Stimulated activated CD8-positive, alpha-beta memory T cell treated with anti-CD3 and anti-CD28 coated beads, Interleukin-12 subunit alpha, Interleukin-12 subunit beta, amount 100 ng/mL, for 1 hour (primary cell): ENCODE measurements at places on chromosomes 2 and 18.

- DNase-seq = no peak
These were observed 1.5 kb upstream of the GDF7 start for GRCh38 chr2:20665243-20666004.

- DNase-seq = no peak
These were observed 24.6 kb downstream of the INSIG2 start for GRCh38 chr2:118112771-118113334.

- no peak for DNase-seq
These were observed 57.7 kb upstream of the MAP4K3 start for GRCh38 chr2:39494784-39495251.

GRCh38 chr2:173451118-173451517 is 96.4 kb downstream of the CDCA7 start:
- DNase-seq = peak; percentile 5

GRCh38 chr2:127193967-127194280 is 26.2 kb downstream of the CYP27C1 start:
- no peak for DNase-seq

GRCh38 chr18:32888306-32888705 is 115.5 kb upstream of the KLHL14 start:
- no peak for DNase-seq

GRCh38 chr18:31154181-31154580 is 8.5 kb downstream of the DSC1 start:
- no peak for DNase-seq

DNA sequence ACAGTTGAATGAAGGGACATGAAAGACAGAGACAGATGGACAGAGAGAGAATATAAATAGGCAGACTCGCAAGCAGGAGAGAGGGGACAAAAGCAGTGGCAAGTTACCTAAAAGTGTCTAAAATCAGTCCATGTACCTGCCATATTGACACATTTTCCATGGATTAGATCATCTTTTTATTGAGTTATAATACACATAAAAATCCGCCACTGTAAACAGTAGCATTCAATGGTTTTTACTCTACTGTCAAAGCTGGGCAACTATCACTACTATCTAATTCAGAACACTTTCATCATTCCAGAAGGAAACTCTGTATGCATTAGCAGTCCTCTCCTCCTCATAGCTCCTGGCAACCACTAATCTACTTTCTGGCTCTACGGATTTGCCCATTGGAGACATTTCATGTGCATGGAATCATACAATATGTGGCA is 10.1 kb downstream of the CFAP210 start:
- DNase-seq = no peak

- DNase-seq = no peak
These were observed 175.9 kb downstream of the DYSF start for GRCh38 chr2:71629273-71629672.

DNA sequence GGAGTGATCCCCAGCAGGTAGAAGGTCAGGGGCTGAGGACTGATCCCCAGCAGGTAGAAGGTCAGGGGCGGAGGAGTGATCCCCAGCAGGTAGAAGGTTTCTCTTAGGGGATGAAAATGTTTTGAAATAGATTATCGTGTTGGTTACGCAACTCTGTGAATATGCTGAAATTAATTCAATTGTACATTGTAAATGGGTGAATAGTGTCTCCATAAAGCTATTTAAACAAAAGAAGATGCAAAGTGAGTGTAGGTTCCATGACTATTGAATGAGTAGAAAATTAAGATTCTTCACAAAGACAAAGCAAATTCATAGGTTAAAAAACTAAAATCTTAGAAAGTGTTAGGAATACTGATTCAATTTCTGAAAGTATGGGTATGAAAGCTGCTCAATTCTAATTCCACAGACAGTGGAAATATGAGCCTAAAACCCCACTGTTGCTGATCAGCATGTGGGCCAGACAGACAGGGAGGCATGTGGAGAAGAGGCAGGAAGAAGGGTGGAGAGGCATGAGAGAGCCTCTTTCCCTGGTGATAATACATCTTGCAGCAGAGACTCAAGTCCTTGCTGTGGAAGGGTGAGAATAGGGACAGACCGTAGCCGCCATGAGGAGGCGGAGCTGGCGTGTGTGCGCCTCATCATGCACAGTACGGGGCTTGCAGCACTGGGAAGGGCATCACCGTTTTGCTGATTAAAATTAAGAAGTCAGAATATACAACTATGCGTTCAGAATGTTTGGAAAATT is 85.9 kb upstream of the NFATC1 start:
- no peak for DNase-seq

DNA sequence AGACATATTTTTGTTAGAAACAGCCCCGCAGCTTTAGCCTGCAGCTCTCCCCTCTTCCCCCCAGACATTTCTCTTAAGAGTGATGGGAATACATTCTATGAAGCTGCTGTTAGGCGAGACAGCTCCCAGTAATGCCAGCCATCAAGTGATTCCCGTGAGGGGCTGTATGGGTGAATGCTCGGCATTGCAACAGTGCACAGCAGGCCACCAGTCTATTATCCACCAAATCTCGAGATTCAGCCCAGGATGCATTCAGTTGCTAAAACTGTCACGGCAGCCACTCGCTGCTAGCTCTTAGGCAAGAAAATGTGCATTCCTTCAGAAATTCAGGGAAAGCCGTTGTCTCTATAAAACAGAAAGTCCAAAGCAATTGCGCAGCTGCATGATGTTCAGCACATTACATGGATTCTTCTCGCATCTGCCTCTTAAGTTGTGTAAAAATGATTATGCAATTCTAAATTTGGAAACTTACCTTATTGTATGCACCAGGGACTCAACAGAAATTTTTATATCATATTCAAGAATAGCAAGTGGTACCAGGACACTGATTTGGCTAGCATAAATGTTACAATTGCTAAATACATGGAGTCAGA is 211.3 kb upstream of the ARL4C start:
- no peak for DNase-seq

GRCh38 chr18:48228841-48229240 is 180.3 kb downstream of the ZBTB7C start:
- DNase-seq = no peak

- DNase-seq = no peak
These were observed 871.2 kb upstream of the POU3F3 start for GRCh38 chr2:103982691-103983090.

DNA sequence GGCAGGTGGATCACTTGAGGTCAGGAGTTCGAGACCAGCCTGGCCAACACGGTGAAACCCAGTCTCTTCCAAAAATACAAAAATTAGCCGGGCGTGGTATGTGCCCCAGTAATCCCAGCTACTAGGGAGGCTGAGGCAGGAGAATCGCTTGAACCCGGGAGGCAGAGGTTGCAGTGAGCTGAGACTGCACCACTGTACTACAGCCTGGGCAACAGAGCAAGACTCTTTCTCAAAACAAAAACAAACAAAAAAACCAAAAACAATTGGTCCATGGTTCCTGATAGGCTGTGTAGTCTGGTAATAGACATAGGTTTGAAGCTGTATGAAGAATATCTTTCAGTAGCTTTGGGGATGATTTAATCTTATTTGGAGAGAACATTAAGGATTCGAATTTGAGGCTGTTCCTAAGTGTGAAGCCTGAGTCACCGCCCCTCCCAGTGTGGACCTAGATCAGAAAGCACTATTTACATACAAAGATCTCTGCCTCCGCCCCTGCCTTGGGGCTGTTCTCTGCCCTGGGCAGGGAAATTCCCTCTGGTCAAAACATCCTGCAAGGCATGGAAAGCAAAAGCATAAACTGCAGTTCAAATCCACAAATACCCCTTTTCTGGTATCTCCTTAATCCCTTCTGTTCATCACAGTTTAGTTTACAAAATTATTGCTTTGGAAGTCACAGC is 52.8 kb upstream of the PMAIP1 start:
- no peak for DNase-seq

GRCh38 chr2:36886664-36887063 is 79.7 kb downstream of the STRN start:
- DNase-seq = no peak

DNA sequence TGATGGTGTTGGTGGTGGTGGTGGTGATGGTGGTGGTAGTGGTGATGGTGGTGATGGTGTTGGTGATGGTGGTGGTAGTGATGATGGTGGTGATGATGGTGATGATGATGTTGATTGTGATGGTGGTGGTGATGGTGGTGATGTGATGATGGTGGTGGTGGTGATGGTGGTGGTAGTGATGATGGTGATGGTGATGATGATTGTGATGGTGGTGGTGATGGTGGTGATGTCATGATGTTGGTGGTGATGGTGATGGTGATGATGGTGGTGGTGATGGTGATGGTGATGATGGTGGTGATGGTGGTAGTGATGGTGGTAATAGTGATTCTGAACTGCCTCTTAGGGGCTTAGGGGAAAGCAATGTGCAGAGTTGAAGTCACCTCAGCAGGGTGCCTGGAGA is 760.7 kb downstream of the GALR1 start:
- DNase-seq = no peak

DNA sequence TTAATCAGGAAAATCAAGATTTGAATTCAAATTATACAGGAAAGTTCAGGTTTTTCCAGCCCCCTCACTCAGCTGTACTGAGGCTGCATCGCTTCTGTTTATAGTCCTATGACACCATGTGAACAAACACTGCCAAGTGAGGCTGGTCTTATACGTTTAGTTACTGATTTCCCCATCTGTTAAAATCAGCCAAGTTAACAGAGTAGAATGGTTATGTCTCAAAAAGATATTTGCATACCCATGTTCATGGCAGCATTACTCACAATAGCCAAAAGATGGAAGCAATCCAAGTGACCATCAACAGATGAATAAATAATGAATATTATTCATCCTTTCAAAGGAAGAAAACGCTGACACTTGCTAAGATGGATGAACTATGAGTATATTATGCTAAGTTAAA is 43.8 kb downstream of the REEP1 start:
- DNase-seq = no peak

- no peak for DNase-seq
These were observed 1656.7 kb upstream of the NXPH2 start for GRCh38 chr2:140436936-140437335.

DNA sequence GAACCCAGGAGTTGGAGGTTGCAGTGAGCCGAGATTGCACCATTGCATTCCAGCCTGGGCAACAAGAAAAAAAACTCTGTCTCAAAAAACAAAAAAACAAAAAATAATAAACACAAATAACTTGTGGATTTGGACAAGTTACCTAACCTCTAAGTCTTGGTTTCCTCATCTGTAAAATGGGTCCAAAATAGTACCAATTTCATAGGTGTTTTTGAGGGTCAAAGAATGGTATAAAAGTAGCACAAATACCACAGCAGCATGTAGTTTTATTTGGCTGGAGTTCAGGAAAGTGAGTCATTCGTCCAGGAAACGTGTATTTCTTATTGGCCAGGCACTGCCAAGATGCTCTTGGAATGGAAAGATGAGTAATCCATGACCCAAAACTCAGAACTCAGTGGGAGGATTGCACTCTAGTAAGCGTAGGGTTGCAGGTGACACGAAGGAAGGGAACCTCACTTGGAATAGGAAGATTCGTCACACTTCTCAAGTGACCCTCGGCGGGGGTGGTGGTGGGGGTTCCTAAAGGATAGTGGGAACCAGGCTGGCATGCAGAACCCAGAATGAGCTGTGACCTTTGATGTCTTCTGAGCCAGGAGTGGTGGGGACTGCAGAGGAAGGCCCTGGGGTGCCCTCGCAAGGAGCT is 24.4 kb downstream of the GRHL1 start:
- DNase-seq = no peak

GRCh38 chr2:18754286-18754685 is 164.9 kb upstream of the NT5C1B start:
- DNase-seq = no peak

DNA sequence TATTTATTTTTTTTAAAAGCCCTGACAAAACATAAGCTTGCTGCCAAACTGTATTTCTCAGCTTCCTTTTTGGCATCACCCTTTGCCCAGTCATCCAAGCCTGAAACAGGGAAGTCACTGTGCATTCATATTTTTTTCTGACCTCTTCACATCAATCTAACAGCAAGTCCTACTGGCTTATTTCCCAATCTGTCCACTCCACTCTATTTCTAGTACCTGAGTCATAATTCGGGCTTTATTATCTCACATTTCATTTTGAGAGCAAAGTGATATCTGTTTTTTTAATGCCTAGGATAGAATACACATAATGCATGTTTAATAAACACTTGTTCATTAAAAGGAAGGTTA is 5.1 kb downstream of the HNMT start:
- no peak for DNase-seq

- no peak for DNase-seq
These were observed 268.0 kb downstream of the DYSF start for GRCh38 chr2:71721362-71721665.

GRCh38 chr18:25896178-25896780 is 194.1 kb downstream of the SS18 start:
- no peak for DNase-seq

DNA sequence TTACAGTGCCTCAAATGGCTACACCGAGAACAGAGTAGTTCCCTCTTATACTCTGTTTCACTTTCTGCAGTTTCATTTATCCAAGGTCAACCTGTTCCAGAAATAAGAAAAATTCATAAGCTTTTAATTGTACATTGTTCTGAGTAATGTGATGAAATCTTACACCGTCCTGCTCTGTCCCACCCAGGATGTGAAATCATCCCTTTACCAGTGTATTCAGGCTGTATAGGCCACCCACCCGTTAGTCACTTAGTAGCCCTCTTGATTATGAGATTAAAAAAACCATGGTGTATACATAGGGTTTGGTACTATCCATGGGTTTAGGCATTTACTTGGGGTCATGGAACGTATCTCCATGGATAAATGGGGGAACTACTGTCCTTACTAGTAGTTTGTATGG is 29.8 kb downstream of the STARD6 start:
- DNase-seq = no peak

DNA sequence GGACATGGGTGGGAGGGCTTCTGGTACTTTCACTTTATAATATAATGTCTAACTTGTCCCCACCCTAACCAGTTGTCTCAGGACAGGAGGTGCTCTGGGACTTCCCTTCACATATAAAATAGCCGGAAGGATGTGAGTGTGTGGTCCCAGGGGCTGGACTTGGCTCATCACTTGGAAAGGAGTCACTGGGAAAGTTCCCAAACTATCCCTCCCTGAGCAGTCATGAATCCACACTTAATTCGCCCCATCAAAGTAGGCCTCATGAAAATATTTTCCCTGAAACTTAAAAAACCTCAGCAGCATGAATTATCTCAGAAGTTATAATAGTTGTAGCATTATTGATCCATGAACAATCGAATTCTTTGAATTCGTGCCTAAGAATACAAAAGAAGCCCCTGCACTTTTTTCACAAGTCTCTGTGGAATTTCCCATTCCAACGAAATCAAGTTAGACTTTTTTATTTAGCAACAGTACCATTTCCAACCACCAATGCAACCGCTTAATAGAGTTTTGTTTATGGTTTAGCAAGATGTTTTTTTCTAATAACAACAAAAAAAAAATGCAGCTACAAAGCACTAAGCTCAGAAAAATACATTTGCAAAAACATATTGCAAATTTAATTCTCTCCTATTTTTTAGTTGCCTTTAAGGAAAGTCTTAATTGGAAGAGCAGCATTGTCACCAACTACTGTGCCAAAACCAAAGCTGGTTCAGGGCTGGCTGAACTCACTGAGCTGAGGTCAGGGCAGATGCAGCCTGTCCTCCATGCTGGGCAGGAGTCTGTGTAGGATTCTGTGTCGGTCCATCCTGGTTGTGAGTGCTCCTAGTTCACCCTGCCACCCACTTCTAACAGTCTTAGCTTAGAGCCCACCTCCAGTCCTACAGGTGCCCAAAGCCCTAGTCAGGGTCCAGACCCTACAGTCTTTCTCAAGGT is 68.8 kb upstream of the SPTBN1 start:
- no peak for DNase-seq

- DNase-seq = no peak
These were observed 258.0 kb downstream of the CNTNAP5 start for GRCh38 chr2:124283096-124283495.

- DNase-seq = no peak
These were observed 360.6 kb upstream of the SLC14A2 start for GRCh38 chr18:45254709-45255082.
